Stimulated activated CD8-positive, alpha-beta memory T cell treated with anti-CD3 and anti-CD28 coated beads, Interleukin-4, amount 100 ng/mL, for 1 hour (primary cell): ENCODE measurements at places on chromosomes 1 and 21.

DNA sequence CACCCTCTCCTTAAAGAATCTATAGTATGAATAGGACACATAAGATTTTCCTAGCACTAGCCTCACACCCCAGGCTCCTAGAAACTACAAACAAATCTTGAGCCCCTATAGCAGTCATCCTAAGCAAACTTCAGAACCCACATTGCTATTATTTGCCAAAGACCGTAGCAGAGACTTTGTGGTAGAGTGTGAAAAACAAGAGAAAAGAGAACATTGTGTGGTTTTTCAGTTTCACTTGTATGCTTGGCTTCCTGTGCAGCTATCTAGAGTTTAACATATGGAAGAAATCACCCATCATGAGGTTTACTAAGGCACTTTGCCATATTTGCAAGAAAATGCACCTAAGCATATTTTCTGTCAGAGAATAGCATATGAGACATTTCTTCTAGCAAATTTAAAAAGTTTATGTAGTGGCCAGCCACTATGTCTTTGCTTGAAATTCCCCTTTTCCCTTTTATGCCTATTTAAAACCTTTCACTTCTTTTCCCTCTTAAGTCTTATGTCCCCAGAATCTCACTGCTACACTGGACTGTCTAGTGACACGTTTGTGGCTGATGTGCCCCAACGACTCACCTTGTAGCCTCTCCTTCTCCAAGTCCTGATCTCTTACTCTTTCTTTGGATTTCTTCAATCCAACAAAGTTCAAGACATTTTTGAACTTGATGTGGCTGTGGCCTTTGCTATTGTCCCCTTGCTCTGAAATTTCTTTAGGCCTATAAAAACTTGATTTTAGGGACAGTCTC lies 25.6 kb downstream of the CCDC190 start:
- no peak for DNase-seq

GRCh38 chr21:43940329-43941050 lies 71.6 kb upstream of the TRAPPC10 start:
- no peak for DNase-seq

DNA sequence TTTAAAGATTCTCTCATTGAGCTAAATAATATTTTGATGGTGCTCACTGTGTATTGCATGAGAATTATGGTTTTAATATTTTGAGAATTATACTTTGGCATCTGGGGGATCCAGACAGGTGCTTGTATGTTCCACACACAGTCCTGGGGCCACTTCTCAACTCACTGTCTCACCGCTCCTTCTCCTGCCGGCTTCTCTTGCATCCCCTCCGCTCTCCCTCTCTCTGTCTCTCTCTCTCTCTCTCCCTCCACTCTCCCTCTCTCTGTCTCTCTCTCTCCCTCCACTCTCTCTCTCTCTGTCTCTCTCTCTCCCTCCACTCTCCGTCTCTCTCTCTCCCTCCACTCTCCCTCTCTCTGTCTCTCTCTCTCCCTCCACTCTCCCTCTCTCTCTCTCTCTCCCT lies 32.2 kb upstream of the ZC3H12A start:
- no peak for DNase-seq

DNA sequence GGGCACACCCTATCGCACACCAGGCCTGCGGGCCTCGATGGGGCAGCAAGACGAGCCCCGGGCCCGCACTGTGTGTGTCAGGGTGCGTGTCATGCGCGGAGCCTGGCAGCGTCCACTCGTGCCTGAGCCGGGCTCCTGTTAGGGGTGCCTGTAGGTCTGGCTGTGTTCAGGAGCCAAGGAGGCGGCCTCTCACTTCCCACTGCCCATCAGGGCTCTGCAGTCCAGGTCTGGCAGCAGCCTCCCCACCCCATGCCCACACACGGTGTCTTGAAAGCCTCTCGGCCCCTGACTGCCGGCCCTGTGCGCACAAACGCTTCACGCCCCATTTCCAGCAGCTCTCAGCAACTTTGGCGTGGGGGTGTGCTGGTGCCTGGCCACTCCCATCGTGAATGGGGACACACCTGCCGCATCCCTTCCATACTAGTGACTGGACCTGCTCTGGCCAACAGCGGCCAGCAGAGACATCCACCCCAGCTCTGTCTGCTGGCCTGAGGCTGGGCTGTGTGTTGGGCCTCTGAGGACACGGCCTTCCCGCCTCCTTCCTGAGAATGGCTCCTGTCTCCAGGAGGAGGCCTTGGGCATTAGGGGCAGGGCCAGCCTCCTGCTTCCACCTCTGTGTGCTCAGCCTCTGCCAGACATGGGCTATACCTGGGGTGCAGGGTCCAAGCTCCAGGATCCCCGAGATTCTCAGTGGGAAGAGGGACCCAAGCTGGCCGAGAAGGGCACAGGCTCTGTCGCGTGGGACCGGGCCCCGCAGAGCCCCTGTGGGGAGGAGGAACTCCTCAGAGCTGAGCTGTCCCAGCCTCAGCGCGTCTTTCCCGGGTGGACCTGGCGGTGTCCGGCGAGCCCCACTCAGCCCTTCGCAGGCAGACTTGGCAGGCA lies 41.8 kb upstream of the ACTRT2 start:
- no peak for DNase-seq
